ENCODE measurements at places on chromosomes 6 and 20.
A peak's percentile ranks its signal among the peaks of the same experiment; 100 is the strongest.

GRCh38 chr6:113258771-113259170 is 598.4 kb upstream of the MARCKS start:
- DNase-seq, result no peak

DNA sequence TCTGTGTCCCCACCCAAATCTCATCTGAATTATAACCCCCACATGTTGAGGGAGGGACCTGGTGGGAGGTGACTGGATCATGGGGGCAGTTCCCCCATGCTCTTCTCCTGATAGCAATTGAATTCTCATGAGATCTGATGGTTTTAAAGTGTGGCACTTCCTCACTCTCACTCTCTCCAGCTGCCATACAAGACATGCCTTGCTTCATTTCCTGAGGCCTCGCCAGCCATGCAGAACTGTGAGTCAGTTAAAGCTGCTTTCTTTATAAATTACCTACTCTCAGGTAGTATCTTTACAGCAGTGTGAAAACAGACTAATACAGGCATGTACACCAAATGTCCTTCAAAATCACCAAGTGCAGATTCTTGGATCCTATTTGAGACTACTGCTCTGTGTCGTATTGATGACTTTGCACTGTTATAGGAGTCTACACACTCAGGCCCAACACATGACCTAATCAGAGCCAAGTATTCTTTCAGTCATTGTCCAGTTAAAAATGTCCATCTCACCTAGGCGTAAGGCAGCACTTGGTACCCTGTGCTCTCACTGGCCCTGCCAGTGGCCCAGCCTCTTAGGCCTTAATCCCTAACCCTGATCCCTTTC is 52.8 kb upstream of the UST start:
- no peak for DNase-seq

DNA sequence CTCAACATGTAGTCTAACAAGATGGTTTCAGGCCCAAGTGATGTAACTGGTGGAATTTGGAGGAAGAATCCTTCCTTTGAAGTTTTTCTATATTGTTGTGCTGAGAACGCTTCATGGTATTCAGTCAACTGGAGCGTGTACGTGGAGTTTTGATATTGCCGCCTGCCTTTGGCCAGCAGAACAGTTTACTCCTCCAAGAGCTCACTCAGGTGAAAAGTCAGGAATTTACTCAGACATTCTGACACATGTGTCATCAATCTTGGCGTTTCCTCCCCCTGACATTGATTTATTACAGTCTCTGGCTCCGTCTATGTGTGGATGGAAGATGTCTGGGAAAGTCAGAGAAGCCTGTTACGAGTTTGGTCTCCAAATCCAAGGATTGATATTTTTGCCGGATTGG is 19.0 kb upstream of the TGM2 start:
- DNase-seq, result no peak

DNA sequence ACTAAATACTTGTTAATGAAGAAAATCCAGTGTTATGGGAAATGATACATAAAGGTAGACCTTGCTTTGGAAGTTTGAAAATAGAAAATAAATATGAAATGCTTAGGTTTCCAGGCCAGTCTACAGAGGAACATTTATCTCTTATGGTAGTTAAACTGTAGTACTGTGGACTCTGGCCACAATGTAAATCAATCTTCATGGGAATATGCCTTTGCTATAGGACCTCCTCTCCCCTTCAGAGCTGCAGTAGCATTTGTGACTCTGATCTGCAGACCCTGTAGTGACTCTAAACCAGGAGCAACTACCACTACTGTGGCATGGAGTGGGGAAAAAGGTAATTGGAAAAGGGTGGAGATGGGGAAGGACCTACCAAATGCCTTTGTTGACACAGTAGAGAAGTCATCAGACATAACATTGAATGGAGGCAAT is 4.5 kb downstream of the HSPA1A start:
- no peak for DNase-seq

DNA sequence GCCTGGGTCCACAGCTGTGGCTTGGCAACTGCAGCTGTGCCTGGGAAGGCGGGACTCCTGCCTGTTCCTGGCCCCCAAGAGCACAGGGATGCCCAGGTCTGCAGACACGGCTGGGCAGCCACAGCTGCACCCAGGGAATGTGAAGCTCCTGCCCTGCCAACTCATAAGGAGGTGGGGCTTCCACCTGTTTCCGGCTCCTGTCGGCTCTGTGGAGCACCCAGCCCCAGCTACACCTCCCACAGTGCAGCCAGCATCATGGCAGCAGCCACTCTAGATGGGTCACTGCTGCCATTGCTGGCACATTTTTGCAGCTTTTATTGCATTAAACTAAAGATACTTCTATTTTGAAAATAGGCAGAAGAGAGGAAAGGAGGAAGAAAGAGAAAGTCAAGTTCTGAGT is 207.9 kb downstream of the SAMD5 start:
- no peak for DNase-seq

DNA sequence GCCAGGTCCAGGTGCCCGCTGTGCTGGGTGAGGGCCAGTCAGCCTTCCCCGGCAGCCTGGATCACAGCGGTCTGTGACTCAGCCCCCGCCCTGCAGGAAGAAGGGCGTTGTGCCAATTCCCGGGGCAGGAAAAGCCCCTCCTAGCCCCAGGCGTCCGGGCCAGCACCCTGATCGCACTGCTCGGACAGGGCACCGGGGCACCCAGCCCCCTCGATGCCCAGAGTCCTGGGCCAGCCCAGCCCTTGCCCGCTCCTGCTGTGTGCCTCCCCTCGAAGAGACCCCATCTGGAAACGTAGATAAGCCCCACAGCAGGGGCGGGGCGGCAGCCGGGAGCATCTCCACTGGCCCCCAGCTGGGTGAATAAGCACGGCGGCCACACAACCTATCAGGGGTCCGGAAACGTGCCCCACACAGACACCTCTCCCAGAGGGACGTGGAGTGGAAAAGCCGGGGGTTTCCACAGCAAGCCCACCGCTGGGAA is 9.9 kb downstream of the LAMA5 start:
- DNase-seq, result no peak

GRCh38 chr6:75449630-75450206 is 43.9 kb downstream of the FILIP1 start:
- no peak for DNase-seq

DNA sequence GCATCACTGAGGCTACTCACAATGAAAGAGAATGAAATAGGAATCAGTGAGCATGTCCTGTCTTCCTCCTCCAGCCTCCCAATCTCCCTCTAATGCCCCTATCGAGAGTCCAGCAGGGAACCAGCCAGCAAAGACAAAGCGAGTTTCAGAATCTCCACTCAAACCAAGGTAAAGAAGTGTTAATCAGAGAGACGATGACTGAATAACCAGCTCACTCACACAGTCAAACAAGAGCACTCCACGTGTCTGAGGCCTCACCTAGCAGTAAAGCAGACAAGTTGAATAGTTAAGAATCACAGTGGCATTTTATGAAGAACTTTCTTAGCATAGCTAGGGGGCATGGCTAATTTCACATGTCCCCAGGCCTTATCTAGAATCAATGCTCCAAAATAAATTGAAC is 3.3 kb upstream of the TREM1 start:
- DNase-seq, result no peak

DNA sequence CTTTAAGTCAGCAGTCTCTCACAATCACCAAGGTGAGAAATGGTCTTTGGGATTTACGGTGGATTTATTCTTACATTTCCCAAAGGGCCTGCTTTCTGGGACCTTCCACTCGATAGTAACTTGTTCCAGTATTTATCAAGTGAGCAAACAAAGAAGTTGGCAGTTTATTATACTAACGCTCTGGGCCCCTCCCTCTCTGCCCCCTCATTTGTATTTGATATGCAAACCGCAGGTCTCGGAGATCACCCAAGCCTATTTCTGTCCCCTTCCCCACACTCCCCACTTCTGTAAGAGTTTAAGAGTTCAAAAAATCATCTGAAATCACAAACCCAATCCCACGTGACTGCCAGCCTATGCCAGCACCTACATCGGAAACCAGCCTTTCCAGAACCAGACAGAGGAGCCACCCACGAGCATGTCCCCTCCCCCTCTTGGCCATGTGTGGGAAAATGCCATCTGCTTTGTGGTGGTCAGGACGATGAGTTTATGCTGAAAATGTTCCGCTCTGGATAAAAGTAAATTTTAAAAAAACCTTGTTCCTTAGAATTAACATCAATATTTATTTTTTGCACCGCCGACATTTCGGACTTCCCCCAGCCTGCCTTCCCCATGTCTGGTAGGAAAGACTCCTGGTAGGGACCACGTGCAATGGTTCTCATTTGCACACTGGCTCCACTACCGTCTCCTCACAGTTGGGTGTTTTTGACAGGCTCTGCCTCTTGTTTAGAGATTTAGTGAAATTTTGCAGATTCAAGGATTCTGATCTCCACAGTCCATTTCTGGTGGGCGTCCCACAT is 281.0 kb downstream of the TFAP2C start:
- DNase-seq, result no peak

DNA sequence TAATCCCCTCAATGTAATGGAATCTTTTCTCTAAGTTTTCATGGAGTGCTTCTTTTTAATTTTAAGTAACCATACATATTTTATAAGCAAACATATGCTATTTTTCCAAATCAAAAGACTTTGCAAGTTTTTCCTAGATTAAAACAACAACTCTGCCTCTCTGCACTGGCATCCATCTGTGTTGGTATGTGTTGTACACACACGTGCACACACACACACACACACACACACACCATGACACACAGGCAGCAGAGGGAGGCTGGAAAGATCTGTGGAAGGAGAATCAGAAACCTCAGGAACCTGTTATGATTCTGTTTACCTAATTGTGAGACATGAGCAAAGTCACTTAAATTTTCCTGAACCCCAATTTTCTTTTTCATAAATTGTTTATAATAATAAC is 295.0 kb upstream of the PRDM1 start:
- no peak for DNase-seq

DNA sequence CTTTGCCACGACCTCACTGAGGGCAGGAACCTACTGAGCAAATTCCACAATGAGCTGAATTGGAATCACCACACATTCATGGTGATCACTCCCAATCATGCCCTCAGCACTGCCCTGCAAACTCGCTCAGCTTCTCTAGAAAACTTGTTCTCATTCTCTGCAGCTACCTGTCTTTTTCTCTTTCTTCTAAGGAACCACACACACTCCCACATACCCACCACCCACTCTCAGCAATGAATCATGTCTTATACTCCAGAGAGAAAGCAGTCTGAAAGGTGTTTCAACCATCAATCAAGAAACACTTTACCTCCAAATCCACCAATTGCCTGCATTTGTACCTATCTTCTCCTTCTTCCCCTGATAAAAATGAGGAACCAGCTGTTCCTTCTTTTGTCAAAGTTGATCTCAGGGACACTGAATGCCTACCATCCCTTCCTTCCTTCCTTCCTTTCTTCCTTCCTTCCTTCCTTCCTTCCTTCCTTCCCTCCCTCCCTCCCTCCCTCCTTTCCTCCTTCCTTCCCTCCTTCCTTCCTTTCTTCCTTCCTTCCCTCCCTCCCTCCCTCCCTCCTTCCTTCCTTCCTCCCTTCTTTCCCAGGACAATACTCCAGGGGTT is 84.6 kb upstream of the SGK1 start:
- peak; percentile 23 for DNase-seq

- no peak for DNase-seq
Observed at GRCh38 chr6:108616544-108616943, 55.8 kb downstream of the FOXO3 start.

GRCh38 chr6:150093397-150093796 is 24.5 kb upstream of the ULBP3 start:
- DNase-seq, result no peak

GRCh38 chr6:142824426-142824825 is 120.5 kb downstream of the HIVEP2 start:
- DNase-seq, result no peak

DNA sequence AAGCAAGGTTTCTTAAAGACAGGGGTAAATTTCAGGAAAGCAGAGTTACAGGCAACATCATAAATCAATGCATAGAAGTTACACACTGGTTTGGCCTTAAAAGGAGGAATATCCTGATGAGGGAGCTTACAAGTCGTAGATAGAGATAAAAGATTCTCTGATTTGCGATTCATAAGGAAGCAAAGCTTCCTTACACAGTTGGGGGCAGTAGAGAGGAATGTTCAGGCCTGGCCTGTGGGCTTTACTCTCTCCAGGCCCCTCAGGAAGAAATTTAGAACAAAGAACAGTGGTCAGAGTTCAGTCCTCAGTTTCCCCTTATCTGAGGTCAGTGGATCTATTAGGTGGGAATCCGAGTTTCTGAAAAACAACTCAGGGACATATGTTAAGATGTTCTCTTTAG is 19.3 kb downstream of the HLA-C start:
- no peak for DNase-seq

GRCh38 chr6:69284176-69284730 is 512.6 kb downstream of the LMBRD1 start:
- no peak for DNase-seq

- no peak for DNase-seq
Observed at GRCh38 chr20:4775322-4776078, 53.8 kb downstream of the PRND start.

DNA sequence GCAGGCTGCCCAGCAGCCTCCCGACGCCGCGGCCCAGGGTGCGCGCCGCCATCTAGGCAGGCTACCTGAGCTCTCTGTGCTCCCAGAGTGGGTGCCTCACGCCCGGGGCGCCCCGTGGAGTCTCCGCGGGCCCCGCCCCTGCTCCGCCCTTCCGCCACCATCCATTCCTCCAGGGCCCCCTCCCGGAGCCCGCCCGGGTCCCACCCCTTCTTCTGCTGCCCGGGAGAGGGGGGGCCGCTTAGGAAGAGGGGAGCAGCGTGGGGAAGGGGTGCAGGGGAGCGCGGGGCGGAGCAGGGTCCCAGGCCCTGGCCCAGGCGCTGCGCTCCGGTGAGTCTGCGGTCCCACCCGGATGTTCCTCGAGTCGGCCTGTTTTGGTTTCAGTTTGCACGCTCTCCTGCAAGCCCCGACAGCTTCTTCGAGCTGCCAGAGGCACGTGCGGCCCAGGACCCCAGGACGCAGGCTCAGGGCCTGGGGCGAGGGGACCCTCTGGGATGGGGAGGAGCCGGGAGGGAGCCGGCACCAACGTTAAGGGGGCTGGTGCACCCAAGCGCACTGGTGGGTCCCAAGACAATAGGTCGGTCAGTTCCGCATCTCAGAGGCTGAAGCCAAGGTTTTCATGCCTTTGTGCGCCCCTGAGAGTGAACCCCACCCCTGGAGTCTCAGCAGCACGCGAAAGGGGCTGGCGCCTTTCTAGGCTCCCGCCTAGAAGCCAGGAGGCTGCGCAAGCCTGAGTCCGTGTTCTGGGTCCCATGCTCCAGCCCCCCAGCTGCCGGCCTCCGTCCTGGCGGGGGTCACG is at the start of gene ACSS1:
Gene ACSS1, minus strand, starts transcription at position 89 of the 796 bp plus-strand sequence. Its CDS starts 37 bp downstream, at position 52.
- DNase-seq, result peak; percentile 63

DNA sequence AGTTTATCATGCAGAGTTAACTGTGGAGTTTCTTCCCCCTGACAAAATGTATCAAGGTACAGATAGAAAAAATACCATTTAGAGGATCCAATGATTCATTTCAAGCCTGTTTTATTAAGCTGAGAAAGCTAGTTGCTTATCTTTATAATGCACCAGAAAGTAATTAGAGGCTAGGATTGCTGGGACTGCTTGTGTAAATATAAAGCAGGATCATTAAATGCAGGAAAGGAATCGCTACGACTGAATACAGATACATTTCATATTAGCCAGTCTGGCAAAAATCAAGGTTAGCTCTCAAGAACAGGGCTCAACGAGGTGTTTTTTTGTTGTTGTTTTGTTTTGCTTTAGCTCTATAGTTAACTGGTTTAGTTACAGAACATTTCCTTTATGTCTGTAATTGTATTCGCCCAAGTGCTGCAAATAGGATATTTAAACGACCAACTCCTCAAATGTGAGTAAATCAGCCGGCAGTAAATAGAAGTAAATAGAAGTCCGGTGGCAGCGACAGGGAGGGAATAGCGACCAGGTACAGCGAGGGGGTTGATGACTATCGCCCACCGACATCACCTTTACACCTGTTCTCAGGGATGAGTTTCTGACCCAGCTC is 748 bp downstream of the UBE2J1 start:
- no peak for DNase-seq

GRCh38 chr6:87747646-87748045 is 45.6 kb upstream of the AKIRIN2 start:
- DNase-seq, result no peak
